Left renal cortex interstitium (tissue), 4 donors: ENCODE measurements at places on chromosomes 12 and 14. TPM values are rescaled to one million over a fixed set of nuclear protein-coding genes. Genes with fewer than 3 reads are reported as not detected.

DNA sequence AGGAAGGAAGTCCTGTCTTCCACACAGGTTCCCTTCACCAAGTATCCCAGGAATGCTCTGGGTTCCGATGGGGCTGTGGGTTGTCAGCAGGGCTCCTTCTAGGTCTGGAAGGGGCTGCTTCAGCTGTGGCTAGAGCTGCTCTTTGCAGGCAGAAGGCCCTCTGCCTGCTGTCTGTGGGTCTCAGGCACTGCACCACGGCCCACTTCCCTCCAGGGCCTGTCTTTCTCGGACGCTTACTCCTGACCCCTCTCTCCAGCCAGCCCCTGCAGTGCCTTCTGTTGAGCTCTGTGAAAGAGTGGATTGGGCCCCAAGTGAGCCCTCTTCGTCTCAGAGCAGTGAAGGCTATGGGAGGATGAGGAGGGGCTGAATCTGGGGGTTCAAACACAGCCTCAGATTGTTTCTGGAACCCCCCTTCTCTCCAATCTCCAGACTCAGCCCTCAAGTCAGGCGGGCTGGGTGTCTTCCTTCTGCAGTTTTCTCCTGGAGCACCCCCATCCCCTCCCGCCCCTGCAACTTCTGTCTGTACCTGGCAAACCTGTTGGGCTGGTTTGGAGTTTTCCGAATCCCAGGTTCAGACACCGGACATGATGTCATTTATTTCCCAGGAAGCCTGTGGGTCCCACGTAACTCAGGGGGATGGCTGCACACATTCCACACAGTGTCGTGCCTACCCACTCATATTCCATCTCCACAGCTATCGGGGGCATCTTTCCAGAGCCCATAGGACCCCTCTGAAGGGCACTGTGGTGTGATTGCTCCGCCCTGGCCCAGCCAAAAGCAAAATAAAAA, 24.9 kb upstream of the SPPL3 start:
- DNase-seq, result no peak

DNA sequence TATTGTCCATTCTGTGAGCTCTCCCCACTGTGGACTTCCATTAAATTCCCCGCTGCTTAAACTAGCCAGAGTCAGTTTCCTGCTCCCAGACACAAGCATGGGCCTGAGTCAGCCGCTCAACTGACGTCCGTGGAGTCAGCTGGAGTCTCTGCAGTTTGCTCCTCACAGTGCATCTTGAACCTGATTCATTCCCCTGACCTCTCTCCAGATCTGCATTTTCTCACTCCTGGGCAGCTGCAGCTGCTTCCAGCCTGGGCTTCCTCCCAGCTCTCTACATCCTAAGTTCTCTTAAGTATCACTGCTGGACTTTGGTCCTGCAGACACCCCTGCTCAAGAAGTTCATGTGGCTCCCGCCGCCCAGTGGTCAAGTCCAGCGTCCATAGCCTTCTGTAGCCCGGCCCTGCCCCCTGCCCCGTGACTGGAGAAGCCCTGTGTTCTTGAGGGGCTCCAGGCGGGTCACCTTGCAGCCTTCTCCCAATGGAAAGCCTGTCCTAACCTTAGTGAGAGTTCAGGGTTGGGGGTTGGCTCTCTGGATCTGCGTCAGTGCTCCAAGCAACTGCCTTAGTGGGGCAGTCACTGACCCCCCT, 20.0 kb downstream of the NFKBIA start:
- DNase-seq, result no peak

DNA sequence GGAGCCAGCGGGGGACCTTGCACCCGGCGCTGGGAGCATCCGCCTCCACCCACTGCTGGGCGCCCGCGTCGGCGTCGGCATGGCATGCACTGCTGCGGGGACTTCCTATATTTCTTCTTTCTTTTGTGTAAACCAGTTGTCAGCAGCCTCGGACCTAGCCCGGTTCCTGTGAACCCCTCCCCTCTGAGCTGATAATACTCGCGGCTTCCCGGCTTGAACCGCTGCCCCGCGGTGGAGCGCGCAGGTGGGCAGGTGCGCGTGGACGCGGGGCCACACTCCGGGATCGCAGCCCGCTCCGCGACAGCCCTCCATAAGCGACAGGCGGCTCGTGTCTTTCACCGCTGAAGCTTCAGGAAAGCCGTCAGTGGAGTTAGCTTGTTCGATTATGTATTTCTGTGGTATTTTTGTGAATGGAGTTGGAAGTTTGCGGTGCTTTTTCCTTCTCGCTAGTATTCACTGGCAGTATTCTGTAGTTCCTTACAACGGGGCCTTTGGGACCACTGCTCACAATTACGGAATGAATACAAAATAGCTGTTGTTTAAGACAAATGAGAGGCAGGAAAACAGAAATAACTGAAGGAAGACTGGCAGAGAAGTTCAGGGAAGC, 870 bp downstream of the BMAL2 start:
- no peak for DNase-seq

Gene CCND2
- 60.7 TPM for polyA plus RNA-seq

DNA sequence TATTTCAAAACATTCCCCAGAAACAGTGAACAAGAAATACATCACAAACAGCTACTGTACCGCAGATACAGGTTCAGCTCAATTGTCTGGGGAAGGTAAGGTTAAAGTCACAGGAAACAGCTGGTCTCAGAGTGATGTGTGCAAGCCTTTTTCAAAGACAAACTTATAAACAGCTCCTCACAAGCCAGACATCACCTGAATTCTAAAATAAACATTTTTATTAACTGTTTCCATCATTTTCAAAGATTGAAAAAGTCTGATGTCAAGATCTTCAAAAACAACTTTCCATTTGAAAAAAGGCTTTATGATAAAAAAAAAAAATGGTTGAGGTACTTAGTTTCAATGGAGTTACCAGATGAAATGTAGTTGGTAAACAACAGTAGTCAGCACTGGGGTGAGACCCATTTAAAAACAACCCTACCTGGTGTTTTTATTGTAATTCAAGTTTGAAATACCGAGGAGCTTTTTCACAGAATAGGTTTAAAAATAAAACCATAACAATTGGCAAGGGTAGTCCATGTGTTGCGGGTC, 4.0 kb downstream of the BTG1 start:
- DNase-seq, result no peak

DNA sequence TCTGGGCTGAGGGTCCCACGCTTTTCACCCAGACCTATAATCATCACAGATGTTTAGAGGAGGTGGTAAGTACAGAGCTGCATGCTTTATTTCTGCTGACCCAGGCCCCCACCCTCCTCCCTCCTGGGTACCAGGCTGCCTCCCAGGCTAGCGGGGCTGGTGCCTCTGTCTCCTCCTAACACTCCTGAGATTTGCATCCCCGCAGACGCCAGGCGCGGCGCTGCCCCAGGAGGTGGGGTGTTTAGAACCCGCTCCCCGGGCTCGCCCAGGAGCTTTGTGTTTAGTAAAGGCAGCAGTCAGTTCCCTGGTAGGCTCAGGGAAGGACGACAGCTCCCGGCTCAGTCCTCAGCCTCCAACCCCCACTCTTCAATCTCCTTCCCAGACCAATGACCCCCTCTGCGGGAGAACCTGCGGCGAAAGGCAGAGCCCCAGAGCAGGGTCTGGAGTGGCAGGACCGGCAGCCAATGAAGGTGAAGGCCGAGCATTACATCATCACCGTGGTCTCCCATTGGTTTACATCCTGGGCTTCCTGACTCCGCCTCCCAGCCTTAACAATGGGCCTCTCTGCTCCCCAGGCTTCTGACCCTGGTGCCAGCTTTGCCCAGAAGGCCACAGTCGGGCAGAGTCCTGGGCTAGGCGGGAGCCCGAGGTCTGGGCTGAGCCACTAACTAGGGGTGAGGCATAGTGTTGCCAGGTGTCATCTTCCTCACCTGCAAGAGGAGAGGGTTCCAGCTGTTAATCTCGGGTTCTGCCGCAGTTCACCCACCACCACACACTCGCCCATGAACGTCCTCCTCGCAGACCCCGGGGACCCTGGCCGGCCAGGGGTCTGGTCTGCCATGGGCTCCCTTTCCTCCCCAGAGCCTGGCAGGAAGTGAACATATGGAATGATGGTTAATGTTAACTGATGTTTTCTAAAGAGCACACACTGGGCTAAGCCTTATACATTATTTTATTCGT, 57.5 kb downstream of the CALM1 start:
- DNase-seq, result no peak

DNA sequence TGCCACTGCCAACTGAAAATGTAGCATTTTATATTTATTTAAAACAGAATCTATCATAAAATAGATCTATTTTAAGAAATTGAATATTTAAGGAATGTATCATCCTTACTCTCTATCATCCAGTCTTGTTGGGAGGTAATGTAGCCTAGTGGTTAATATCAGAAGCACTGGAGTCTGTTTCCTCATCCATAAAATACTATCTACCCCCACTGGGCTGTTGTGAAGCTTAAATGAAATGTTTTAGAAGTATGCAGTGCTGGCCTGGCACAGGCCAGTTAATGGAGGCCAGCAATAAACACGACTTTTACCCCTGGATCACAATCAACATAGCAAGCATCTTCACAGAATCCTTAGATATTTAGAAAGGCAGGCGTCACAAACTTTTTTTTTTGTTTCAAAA, 188.0 kb downstream of the CAND1 start:
- DNase-seq, result no peak

- DNase-seq, result no peak
These were observed 136.0 kb downstream of the TSPAN9 start for GRCh38 chr12:3213188-3213587.

Gene APOF
- polyA plus RNA-seq, result 0.11 TPM

- DNase-seq, result no peak
These were observed 56.8 kb upstream of the RIC8B start for GRCh38 chr12:106717673-106718072.

Gene RHOJ
- polyA plus RNA-seq, result 21.3 TPM

- DNase-seq, result no peak
These were observed 118.6 kb downstream of the LMNTD1 start for GRCh38 chr12:25434515-25434914.

Gene PLA2G1B
- not detected for polyA plus RNA-seq

DNA sequence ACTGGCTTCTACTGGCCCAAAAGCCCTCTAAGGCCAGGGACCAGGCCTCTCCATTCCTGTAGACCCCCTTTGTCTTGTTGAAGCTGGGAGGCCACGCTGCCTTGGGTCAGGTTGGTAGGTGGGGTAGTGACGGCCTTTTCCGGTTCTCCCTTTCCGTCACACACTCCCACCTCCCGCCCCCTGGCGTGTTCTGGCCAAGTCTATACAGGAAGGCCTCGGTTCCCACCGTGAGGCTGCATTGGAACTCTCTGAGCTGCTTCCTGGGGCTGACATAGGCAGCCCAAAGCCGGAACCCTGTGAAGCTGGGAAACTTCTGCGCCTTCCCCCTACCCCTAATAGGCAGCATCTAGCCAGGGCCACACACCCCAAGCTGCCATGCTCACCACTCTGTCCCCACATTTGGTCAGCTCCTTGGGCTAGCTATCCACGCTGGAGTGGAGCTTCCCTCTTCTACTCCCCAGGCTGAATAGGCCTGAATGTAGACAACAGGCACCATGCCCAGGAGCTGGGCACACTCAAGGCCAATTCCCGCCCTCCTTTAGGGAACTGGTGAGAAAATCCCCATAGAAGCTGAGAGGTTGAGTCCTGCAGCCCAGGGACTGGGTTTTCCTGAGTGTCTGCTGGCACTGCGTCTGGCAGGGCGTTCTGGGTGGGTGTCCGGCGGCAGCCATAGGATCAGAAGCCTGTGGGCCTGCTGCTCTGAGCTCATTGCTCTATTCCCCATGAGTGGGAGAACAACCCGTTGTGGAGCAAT, 35.7 kb downstream of the RIN3 start:
- no peak for DNase-seq

DNA sequence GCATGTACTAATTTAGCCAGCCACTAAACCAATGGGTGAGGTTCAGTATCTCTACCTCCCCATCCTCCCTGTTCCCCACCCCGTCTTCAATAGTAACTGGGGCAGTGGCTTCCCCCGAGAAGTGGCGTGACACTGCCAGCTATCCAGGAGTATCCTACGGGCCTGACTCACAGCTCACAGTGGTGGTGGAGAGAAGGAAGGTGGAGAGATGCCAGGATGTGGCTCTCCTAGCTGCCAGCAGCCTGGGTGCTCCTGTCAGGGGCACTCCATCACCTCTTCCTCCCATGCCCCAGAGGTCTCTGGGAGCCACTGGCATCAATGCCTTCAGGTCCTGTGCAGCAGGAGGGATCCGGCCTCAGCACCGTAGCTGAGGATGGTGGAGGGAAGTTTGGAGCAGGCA, 49.0 kb downstream of the TSPAN11 start:
- DNase-seq, result no peak

Gene GLIPR1L2
- 2.2 TPM for polyA plus RNA-seq

Gene PMCH
- polyA plus RNA-seq, result 0.99 TPM

Gene C12orf54
- 0.21 TPM for polyA plus RNA-seq

GRCh38 chr14:65255029-65255545, 152.8 kb upstream of the MAX start:
- DNase-seq, result no peak

DNA sequence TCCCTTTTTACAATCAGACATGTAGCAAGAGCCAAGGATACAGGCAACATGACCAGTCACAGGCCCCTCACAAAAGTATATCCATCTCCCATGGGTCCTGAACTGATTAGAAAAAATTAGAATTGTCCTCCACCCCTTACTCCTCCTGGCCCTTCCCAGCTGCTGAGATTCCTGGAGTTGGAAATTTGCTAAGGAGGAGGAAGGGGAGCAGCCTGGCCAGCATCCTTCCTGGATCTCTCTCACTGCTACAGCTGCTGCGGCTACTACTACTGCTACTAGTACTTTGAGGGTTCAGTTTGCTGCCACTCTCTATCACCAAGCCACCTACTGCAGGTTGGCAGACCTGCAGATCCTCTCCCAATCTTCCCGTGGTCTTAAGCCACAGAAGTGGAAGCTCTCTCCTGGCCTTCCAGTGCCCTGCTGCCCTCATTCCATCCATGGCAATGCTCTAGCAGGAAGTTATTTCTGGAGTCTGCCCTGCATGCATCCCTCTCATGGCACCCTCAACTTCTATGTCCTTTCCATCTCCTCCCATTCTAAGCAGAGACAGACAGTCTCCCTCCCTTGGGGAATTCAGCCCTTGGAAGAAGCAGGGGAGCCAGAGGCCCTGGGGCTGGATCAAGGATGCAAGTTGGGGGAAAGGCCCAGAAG, 1.0 kb downstream of the ITGA7 start:
- DNase-seq, result no peak

Gene HOXC5
- 3.9 TPM for polyA plus RNA-seq

- no peak for DNase-seq
These were observed 33.9 kb upstream of the ALDH2 start for GRCh38 chr12:111732786-111733185.

GRCh38 chr12:23659131-23659530, 290.3 kb downstream of the SOX5 start:
- no peak for DNase-seq
